ENCODE measurements at places on chromosomes 7 and 10. TPM values are rescaled to one million over a fixed set of nuclear protein-coding genes. Genes with fewer than 3 reads are reported as not detected.

The LZTS2 gene
- total RNA-seq, result 108 TPM

- peak; percentile 1 for DNase-seq
Measured at GRCh38 chr7:114405427-114405826, 9.2 kb upstream of the FOXP2 start.

The CREB5 gene
- 1.8 TPM for total RNA-seq

DNA sequence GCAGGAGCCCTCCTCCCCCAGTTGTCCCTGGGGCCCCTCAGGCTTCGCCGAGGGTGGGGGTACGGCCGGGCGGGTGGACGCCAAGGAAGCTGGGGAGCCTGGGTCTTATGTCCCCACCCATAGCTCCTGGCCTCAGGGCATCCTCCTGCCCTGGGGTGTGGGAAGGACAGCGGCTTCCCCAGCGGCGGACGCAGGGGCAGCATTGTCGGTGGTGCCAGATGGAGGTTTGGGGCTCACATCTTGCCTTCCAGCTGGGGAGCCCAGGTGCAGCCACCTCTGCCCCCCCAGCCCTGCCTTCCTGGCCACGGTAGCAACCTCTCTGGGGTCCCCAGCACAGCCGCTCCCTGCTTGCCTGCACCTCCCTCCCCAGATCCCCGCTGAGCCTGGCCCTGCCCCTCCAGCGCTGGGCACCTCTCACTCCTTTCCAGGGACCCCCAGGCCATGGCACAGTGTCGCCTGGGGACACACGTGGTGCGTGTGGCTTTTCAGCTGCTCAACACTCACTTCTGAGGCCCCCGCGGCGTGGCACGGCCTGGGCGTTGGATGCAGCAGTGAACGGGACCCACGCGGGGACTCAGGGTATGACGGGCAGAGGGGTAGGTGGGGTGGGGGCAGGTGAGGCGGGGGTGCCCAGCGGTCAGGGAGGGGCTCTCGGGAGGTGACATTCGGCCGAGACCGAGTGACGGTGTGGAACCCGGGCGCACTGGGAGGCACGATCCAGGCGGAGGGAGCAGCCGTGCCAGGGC lies 53.1 kb downstream of the UNCX start:
- no peak for DNase-seq

DNA sequence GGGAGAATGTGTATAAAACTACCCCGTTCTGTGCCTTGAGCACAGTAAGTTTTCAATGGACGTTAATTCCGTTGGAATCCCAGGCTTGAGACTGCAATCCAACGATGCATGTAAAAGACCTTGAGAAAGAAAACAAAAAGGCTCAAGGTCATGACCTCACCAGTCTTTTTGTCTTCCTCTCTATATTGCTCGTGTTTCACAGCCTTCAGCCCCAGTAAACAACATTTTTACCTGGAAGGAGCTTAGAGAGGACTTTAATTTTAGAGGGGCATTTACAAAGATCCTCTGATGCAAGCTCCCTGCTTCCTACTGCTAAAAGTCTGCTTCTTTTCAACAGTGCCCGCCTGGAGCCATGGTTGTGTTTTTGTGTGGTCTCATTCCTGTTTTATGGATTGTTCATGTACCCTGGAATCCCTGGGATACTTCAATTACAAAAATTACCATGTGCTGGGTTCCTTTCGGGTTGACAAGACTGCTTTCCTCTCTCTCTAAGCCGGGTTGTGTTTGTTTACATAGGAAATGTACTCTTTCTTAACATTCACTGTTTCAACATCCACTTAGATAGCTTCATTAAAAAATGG lies 320.1 kb upstream of the NFE2L3 start:
- DNase-seq, result no peak

Data from H7 (cell line).